Activated CD4-positive, alpha-beta T cell treated with anti-CD3 and anti-CD28 coated beads for 24 hours (primary cell): ENCODE measurements at places on chromosomes 4 and X.

GRCh38 chr4:120714417-120715010 is 208.0 kb downstream of the PRDM5 start:
- DNase-seq: no peak

GRCh38 chrX:38893441-38893840 is 92.2 kb downstream of the MID1IP1 start:
- no peak for DNase-seq

DNA sequence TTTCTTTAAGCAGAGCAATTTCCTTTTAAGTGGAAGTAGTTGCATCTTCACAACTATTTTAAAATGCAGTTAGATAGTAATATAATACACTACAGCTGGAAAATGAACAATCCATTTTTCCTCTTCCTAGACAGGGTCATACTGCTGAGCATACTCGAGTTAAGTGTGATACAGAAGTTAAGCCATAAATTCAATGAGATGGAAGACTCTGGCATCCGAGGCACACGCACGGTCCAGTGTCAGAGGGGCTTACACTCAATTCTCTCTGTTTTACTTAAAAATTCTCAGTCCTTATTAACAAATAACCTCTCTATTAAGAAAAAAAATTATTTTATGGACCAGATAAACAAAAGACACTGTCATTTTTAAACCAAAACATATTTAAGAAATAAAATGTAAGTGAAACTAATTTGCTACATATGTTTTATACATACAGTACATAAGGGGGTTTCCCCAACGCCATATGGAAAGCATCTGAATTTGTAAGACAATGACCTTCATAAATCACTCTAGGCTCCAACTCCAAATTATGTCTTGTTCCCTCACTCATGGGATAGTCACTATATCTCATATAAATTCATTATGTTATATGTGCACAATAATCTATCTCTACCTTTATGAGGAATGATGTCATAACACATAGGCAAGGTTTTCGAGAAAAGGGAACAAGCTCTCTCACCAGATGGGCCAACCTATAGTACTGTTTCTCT is 315.3 kb downstream of the PAPSS1 start:
- DNase-seq: no peak

DNA sequence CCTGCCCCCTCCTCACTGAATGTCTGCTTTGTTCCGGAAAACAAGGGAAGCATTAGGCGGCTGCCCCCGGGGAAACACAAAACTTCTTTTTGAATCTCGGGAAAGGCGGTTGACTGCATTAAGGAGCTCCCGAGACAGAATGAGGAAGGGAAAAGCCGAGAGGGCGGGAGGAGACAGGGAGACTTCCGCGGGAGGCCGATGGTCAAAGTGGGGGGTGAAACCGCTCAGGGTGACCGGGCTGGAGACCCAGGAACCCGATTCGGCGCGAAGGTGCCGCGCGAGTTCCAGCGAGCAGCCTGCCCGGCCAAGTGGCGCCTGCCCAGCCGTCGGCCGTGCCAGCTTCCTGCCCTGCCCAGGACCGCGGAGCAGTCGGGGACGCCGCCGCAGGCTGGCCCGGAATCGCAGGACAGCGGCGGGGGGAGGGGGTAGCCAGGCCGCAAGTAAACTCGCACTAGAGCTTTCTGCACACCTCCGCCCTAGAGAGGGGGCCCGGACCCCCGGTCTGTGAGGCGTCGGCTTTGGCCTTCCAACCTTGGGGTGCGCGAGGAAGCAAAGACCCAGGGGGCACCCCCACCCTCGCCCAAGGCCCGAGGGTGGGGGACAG is 55.1 kb upstream of the BCOR start:
- DNase-seq: no peak

DNA sequence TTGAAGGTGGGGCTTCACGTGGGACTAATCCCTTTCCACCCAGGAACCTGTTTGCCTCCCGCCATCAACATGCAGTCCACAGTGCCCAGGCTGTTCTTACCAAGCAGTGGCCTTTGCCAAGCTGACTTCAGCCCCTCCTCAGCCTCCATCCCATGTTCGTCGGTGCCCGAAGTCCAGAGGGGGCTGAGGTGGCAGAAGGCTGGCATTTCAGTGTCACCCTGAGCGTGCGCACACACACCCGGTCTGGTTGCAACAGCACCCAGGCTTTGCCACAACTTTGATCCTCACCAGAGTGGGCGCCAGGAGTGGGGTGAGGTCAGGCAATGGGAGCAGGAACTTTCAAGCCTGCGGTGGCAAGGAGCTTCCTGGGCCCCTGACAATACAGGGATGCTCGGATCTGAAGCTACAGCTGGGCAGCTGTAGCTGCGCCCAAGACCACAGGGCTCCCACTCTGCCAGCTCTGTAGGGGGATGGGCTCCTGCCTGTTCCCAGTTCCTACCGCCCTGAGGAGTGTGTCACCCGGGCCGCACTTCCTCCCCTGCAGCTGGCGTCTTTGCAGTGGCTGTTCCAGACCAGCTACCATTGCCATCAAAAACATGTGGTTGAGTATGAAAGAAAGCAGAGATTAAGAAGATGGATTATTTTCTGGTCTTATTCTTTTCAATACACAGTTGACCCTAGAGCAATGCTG is 428.0 kb downstream of the EPHA5 start:
- DNase-seq: no peak

- DNase-seq: no peak
These were observed 291.1 kb downstream of the KLHL4 start for GRCh38 chrX:87808576-87809243.

- DNase-seq: no peak
These were observed 72.3 kb upstream of the EFHC2 start for GRCh38 chrX:44415639-44416386.

- DNase-seq: no peak
These were observed 17.0 kb upstream of the UGT2B17 start for GRCh38 chr4:68593112-68593511.

DNA sequence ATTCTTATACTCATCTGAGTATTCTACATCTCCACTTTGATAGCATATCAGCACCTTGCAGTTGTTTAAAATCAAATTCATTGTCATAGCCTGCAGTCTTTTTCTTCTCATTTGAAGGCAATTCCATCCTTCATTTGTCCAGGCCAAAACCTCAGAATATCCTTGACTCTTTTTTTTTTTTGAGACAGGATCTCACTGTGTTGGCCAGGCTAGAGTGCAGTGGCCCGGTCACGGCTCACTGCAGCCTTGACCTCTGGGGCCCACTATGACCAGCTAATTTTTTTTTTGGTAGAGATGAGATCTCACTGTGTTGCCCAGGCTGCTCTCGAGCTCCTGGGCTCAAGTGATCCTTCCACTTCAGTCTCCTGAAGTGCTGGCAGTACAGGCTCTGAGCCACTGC is 2.6 kb downstream of the MRPL1 start:
- no peak for DNase-seq

DNA sequence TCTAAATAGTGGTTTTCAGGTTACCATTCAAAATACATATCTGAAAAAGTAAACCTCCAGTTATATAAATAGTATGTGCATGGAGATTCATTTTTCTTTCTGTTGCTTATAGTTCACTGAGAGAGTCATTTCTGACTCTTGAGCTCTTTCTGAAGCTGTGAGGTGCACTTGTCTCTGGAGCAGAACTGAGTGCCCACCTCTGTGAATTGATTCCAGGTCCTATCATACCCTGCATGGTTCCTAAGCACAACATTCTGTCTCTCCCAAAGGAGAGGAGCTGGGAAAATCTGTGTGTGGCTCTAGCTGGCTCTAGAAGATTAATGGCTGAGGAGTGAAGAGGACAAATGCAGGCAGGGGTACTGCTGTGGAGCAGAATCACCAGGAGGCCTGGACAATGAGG is 161.6 kb upstream of the HCCS start:
- DNase-seq: no peak

DNA sequence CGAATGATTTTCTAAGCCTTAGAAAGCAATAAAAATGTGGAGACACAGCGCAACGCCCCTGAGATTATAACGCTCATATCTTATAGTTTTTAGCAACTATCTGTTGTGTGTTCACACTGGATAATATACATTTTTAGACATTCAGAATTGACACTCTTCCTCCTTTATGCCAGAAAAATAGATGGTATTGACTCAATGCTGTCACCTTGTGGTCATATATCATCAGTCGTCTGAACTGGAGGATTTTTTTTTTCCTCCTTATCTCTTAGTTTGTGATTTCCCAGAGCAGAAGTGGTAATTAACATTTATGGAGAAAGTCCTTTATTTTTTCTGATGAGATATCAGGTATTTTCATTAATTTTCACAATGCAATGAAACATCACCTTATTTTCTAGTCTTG is 759.6 kb downstream of the RAB28 start:
- DNase-seq: no peak

DNA sequence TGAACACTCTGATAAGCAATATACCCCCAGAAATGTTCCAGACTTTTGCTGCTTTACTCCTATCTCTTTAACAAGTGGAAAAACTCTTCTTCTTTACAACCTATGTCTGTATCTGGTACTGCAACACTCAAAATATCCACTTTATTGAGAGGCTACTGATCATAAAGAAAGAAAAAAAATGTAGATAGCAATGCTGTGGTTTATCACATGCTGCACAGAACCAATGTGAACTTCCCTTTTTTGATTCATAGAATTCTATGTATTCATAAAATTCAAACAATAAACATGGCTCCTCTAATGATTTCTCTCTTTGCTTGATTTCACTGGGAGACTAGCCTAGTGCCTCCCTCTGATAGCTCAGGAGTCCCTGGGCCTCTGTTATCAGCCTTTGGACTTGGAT is 223.5 kb downstream of the ZNF674 start:
- no peak for DNase-seq

DNA sequence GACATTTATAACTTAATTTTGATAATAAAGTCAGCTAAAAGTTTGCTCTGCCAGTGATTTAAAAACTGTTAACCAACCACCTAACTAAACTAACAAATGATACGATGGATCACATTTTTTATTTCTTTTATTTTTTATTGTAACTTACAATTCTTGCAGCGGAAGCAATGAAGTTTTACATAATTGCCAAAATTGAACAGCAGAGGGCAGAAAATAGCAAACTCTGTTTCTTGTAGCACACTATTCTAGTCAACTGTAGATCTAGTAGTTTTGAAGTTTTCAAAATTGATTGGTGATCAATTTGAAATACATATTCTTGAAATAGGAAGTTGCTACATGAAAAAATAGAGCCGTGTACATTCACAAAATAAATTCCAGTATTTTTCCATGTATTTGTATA is 2.8 kb upstream of the GRIA2 start:
- DNase-seq: no peak

DNA sequence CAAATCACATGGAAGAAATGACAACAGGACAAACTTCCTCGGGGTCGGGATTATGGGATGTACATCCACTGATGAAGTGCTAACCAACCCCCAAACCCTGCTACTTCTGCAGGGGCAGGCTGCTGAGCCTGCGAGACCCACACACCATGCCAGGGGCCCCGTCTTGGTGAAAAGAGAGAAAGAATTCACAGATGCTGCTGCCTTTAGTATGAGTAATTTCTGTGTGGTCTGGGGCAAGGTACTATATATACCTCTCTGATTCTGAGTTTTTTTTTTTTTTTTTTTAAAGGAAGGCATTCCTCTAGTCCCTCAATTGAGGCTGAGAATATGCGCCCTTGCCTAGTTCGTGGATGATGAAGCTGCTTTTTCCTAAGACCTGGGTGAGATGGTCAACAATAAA is 24.8 kb downstream of the PDHA1 start:
- DNase-seq: no peak

DNA sequence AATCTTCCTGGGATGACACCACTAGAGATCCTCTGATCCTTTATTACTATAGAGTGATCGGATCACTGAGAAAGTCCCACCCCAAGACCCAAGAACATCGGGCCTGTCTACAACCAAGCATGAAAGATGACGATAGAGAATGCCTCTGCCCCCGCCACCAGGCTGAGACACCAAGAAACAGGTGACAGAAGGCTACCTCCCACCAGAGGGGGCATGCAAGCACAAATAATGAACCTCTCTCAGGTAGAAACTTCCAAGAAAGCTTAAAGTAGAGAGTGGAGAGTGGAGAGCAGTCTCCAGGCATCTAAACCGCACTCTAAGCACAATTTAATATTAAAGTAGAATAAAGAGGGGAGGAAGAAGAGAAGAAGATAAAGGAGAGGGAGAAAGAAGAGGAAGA is 402.6 kb downstream of the INPP4B start:
- DNase-seq: no peak

GRCh38 chr4:158090323-158090722 is 82.5 kb downstream of the GASK1B start:
- no peak for DNase-seq

- no peak for DNase-seq
These were observed 9.5 kb downstream of the HPGDS start for GRCh38 chr4:94332983-94333590.

GRCh38 chr4:39899291-39899690 is 78.4 kb downstream of the PDS5A start:
- DNase-seq: no peak

GRCh38 chr4:6333301-6334202 is 63.9 kb downstream of the WFS1 start:
- no peak for DNase-seq

GRCh38 chrX:45110494-45110893 is 90.2 kb downstream of the DIPK2B start:
- no peak for DNase-seq

GRCh38 chrX:70226687-70227086 is 7.8 kb upstream of the AWAT1 start:
- DNase-seq: no peak

GRCh38 chr4:136554033-136554432 is 978.3 kb downstream of the PCDH18 start:
- DNase-seq: no peak

DNA sequence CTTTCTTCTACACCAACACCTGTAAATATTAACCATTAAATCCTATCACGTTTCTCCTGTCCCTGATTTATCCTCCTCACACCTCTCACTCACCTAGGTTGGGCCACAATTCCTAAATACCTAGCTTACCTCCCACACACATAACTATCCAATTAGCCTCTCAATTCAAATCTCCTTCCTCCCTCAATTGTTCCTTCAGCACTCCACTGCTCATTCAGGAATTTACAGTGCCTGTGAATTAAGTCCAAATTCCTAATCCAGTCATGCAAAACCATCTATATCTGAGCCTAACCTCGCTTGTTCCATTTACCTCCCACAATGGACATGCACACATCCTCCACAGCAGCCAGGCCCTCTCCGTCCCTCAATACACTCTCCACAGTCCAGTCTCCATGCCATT is 17.5 kb downstream of the ANXA5 start:
- no peak for DNase-seq

DNA sequence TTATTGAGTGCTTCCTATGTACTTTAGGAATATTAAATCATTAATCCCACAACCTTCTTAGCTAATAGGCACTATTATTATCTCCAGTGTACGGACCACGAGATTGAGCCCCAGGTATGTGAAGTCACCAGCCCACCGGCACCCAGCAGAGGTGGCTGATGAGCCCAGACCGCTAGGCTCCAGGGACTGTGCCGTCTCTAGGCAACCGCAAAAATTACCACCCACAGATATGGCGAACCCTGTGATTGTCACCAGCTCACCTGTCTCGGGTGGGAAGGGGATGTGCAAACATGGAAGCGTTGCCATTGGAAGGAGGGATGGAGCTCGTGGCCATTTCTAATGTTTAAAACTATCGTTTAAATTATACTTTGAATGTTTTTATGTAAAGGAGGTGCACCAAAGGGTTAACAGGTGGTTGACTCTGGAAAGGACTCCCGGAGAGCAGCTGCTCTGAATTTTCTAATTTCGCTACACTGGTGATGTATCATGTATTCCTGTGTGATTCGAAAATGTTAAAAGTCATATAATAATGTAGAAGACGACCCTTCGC is 21.0 kb upstream of the JAKMIP1 start:
- DNase-seq: no peak

- DNase-seq: no peak
These were observed 2.6 kb upstream of the SPINK2 start for GRCh38 chr4:56823933-56824600.
